SW480 (cell line): ENCODE measurements at places on chromosomes 6 and 20.

- DNase-seq: no peak
Measured at GRCh38 chr6:37531026-37531425, 31.3 kb upstream of the CCDC167 start.

DNA sequence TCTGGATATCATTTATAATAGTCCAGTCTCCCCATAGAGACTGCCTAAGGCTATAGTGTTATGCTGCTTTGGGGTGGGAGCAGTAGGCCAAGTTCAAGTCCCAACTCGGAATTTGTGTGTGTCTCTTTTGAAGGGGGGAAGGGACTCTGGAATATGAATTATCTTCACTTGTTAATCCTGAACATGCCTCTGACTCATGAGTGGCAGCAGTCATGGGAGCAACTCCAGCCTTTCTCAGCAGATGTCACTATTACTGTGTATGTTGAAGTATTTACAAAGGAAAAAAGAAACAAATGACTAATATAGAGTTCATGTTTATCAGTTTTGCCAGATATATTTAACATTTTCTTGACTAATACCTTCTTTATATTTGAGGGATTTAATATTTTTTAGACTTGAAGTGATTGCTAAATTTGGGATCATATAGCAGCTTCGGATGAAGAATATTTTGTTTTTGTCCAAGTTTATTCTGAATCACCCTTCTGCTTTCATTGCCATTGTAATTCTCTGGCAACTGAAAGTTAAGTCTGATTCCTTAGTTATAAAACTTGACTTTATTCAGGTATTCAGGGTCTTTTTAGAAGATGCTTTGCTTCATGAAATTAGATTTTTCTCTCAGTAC lies 23.4 kb downstream of the FAM217A start:
- peak; percentile 29 for DNase-seq

GRCh38 chr6:128516514-128516898 lies 3.9 kb downstream of the PTPRK start:
- DNase-seq: peak; percentile 36

DNA sequence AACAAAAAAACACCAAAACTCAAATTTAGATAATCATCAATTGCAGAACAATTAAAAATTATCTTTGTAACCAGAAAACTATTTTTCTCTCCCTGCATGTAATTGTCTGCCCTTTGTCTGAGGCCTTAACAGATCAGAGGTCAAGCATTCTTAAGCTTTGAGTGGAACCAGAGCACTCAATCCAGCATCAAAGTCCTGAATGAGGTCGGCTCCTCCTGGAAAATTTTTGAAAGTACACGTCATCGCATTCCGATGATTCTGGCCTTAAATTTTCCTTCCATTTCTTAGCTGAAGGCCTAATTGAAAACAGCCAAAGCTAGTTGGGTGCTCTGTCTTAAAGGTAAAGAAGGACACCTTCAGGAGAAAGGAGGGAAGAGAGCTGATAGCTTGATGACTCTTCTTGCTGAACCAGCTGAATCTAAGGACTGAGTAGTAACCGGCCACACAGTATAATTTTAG lies 510.2 kb upstream of the SULF2 start:
- DNase-seq: peak; percentile 95
